ENCODE measurements at places on chromosomes 6 and 20.

GRCh38 chr6:50030777-50031562 lies 9.2 kb upstream of the DEFB110 start:
- DNase-seq: no peak

- DNase-seq: no peak
Measured at GRCh38 chr6:131013495-131013894, 49.5 kb downstream of the EPB41L2 start.

- DNase-seq: peak; percentile 61
Measured at GRCh38 chr6:33886673-33887144, 82.9 kb upstream of the MLN start.

- no peak for DNase-seq
Measured at GRCh38 chr6:90409700-90410099, 113.1 kb upstream of the BACH2 start.

Data from CD4-positive, alpha-beta T cell treated with Interleukin-6 for 4 hours (primary cell).